HT-29 (cell line): ENCODE measurements at places on chromosomes 3 and 15. TPM values are rescaled to one million over a fixed set of nuclear protein-coding genes. Genes with fewer than 3 reads are reported as not detected.

FHIT gene
- not detected in 2 replicates for total RNA-seq

PLA2G4D gene
- total RNA-seq = 0.03 TPM in 1 of 2 replicates, not detected in the other

ACSBG1 gene
- 1.4 and 3.6 TPM in 2 replicates for total RNA-seq

HDAC11 gene
- 10.5 and 10.6 TPM in 2 replicates for total RNA-seq

ALPK3 gene
- total RNA-seq = 66.1 and 73.9 TPM in 2 replicates

SEMA5B gene
- not detected in 2 replicates for total RNA-seq

CHRNA7 gene
- total RNA-seq = 2.4 and 8.6 TPM in 2 replicates

GOLIM4 gene
- total RNA-seq = 20.2 and 21.4 TPM in 2 replicates

CYP1A1 gene
- total RNA-seq = 0.10 and 2.0 TPM in 2 replicates

ZMYND10 gene
- total RNA-seq = 0.48 TPM in 1 of 2 replicates, not detected in the other

DNA sequence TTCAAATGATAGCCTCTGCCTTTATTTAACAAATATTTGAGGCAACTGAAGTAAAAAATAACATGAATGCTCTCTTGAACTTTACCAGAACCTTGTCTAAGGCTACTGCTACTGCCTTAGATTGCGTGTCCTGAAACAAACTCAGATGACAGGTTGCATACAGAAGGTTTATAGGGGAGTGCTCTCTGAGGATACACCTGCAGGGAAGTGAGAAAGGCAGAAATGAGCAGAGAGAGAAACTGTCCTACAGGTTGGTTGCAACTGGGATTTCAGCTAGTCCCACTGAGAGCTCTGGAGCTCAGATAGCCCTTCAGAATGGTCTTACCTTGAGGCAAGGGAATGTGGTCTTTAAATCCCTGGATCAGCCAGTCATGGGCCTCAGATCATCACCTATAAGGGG lies 165.5 kb downstream of the IL5RA start:
- no peak for DNase-seq

DNA sequence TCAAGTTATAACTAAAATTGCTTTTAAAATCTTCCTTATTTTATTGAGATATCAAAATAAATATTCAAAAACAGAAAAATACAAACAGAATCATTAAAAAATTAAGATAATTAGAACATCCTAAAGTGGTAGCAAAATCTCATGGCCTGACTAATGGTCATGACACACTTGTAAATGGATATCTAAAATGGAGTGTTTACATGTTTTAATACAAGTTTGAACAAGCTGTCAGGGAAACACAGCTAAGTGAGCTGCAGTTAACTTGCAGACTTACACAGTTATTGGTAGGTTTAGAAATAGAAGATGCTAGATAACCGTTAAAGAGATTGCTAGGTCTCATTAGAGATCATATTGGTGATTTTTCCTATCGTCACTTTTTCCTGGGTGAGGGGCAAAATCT lies 242.3 kb downstream of the LPP start:
- no peak for DNase-seq

DNA sequence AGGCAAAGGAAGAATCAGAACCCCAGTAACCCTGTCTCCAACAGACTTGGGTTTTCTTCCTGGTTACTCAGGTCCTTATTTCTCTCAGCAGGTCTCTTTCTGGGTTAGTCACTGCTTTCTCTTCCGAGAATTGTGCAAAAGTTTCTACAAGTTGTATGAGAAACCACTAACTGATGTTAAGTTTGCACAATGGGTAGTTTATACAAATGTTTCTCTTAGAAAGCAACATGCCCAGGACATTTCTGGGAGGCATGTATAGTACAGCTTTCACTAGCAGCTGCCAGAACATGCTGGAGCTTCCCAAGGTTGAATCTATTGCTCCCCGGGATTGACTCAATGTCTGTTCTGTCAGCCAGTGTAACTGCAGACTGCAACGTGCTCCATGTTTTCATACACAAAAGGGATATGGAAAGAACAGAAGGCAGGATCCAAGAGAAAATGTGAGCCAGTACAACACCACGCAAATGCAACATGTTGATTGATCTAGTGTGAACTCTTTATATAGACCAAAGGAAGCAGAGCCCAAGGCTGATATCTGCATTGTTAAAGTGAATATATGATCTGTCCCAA lies 887.8 kb downstream of the MCTP2 start:
- no peak for DNase-seq

GRCh38 chr15:74382004-74382816 lies 14.8 kb upstream of the CYP11A1 start:
- peak; percentile 98 for DNase-seq

GRCh38 chr3:82163907-82164520 lies 402.6 kb upstream of the GBE1 start:
- peak; percentile 2 for DNase-seq

- no peak for DNase-seq
These were observed 15.9 kb downstream of the POPDC2 start for GRCh38 chr3:119644481-119644880.

DNA sequence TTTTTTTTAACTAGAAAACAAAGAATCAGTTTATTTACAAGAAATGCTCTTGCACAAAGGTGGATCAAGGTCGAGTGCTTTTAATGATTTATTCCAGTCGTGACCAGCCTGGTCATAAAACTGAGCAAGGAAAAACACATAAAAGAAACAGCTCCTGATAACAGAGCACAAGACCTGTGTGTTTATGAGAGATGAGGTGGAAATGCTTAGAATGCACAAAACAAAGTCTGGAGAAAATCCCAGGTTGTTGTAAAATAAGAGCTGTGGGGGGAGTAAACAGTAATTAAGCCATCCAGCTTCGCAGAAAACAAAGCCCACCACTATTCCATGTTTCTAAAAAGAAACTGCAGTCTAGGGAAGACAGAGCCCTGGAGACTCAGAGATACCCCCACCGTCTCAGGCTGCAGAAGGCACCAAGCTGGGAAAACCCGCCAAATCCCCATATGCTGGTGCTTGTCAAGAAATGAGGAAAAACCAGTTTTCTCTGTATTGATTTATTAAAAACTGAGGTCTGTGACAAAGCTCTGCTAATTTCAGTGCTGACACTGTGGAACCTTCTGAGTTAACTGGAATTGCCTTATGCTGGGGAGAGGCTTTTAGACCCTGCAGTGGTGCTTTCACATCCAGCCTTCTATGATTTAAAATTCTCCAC lies 139.3 kb downstream of the ADAMTS17 start:
- no peak for DNase-seq

DNA sequence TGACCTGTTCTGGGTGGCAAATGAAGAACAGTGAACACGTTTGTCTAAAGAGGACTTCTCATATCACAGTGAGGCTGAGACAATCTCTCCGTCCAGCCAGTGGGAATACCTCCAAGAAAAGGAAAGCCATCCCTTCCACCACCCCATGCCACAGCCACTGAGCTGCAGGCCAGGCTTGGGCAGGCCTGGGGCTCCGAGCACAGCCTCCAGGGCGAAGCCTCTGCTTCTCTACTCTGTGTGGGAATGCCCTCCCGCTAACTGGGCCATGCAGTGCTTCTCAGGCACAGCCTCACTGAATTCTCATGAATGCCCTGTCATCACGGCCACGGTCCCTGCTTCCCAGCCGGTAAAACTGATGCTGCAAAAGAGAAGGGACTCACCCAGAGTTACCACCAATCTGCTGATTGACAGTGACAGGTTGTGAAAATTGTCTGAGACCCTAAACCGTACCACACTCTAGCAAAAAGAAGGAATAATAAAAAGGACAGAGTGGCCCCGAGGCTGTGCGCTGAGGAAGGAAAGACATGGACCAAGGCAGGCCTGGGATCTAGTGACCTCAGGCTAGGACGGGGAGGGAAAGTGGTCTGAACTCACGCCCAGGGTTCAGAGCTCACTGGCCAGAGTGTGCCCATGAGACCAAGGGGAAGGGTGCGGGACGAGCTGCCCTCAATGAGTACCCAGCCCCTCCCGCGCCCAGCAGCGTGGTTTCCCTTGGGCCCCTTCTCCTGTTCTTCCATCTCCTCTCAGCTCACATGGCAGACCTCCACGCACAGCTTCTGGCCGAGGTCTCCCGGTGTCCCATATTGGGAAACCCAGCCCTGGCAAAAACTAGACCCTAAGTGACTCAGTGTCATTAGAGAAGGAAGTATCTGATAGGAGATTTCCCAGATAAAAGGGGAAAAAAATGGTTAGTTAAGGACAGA lies 52.8 kb downstream of the DHX30 start:
- DNase-seq = no peak

DNA sequence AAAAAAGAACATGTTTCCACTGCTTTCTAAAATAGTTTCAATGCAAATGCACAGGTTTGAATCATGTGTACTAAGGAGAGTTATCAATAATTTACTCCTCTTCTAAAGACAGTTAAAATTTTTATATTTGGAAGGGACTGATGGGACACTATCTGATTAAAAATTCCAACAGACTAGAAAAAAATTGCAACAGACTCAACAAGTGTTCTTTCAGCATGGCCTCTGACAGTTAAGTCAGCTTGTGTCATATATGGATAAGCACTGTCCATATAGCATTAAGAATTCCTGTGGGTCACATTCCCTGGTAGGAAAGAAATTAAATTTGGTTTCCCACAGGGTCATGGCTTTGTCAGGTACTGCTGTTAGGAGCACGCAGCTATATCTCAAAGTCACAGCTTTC lies 96.8 kb downstream of the OSBPL10 start:
- no peak for DNase-seq

DNA sequence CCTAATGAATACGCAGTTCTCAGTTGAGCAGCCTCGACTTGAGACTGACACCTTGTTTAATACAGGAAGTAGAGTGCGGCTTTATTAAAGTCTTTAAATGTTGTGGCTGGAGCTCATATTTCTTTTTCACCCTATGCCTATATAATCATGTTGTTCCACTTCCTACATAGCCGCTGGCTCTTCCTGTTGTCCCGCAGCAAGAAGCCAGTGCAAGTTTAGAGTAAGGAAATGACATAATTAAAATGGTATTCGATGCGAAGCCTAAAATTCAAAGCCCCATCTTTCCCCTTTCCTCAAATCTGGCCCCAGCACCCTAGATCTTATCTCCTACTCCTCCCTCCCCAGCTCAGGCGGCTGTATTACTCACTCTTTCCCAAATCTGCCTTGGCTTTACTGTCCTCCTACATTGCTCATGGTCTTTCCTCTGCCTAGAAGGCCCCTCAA lies 7.5 kb upstream of the PHLDB2 start:
- DNase-seq = no peak

GRCh38 chr3:197030379-197031314 lies 1.0 kb upstream of the MELTF start:
- DNase-seq = no peak

- no peak for DNase-seq
These were observed 4.8 kb downstream of the GLYCTK start for GRCh38 chr3:52292247-52293065.

GRCh38 chr3:185711255-185711870 lies 113.5 kb downstream of the IGF2BP2 start:
- DNase-seq = no peak
